ENCODE measurements at places on chromosomes 3 and 15.

GRCh38 chr3:8988791-8989558 is 25.7 kb upstream of the RAD18 start:
- no peak for DNase-seq

DNA sequence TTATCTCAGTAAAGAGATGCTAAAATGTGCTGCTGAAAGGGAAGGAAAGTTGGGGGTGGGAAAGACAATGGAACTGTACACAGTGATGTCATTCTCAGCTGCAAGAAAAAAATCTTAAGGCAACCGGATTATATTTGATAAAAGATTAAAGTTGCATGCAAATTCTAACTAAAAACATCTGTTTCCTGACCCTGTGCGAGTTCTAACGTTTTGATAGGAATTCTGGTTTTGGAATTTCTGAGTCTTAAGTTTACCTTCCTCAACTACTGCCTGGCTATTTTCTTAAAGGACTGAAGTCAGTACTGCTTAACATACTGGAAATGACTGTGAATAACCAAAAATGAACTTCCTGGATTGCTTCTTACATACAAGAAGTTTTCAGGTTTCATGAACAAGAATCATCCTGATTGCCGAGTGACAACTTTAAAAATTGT is 115.5 kb downstream of the SLC25A26 start:
- DNase-seq, result no peak

- DNase-seq, result no peak
Observed at GRCh38 chr3:123621186-123621849, 36.5 kb upstream of the HACD2 start.

DNA sequence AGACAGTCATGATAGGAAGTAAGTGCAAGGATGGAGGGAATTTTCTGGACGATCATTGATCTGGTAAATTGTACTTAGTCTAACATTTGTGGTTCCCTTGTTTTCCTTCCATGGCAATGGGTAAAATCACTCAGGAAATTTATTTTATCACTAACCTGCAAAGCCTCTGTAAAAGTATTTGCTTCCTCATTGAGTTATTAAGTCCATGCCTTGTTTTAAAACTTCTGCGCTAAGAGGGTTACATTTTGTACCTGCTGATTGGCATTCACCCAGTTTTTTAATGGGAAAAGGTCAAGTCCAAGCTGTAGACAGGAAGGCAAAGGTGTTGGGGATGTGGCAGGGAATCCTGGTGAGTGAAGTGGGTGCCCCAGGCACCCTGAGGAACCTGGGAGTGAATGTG is 146.2 kb upstream of the NR2F2 start:
- no peak for DNase-seq

GRCh38 chr3:134697830-134698689 is 47.2 kb upstream of the KY start:
- DNase-seq, result no peak

DNA sequence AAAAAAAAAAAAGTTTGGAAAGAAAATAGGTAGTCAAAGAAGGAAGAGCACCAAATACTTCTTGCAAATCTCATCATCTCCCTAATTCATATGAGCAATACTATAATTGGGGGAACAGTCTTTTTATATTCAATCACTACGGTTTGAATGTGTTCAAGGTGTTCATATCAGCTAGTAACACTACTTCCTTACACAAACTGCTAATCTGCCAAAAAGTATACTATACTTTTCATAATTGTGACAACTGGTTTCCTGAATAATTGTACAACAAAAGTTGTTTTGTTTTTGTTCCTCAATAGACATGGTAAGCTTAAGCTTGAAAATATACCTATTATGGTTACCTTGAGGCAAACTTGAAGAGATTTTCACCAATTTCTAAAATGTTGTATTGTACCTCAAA is 12.1 kb downstream of the SETD2 start:
- DNase-seq, result no peak

DNA sequence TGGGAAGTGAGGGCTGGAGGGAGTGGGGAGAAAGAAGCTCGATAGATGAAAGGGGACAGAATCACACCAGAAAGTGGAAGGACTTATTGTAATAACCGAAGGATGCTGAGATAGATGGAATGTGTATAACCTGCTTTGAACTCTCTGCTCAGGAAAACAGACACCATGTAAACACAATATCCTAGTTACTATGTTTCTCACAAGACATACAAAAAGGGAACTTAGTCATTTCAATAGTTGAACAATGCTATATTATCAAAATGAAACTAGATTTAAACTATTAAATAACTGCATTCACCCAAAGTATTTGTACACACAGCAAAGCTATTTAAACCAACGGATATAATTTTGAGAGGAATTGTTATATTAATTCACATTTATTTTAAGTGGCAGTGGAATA is 108.3 kb upstream of the GADL1 start:
- DNase-seq, result no peak

- DNase-seq, result no peak
Observed at GRCh38 chr15:88403351-88403791, 63.8 kb downstream of the MRPL46 start.
